Activated T-helper 2 cell treated with anti-CD3 and anti-CD28 coated beads, Interferon-gamma antibody, Interleukin-2, Interleukin-4, amounts not matched to agents 10 μg/mL and 5 μg/mL and 100 μg/mL, durations not matched to agents 14 hours and 24 hours and 36 hours (primary cell): ENCODE measurements at places on chromosomes 12 and 14. TPM values are rescaled to one million over a fixed set of nuclear protein-coding genes. Genes with fewer than 3 reads are reported as not detected.

The MGST1 gene
- total RNA-seq = 1.4 and 1.8 TPM in 2 replicates

The RNFT2 gene
- total RNA-seq = 11.0 and 14.4 TPM in 2 replicates

The PLA2G1B gene
- total RNA-seq = not detected in 2 replicates

The RNASE2 gene
- total RNA-seq = not detected in 2 replicates

The NPFF gene
- total RNA-seq = not detected in 2 replicates

DNA sequence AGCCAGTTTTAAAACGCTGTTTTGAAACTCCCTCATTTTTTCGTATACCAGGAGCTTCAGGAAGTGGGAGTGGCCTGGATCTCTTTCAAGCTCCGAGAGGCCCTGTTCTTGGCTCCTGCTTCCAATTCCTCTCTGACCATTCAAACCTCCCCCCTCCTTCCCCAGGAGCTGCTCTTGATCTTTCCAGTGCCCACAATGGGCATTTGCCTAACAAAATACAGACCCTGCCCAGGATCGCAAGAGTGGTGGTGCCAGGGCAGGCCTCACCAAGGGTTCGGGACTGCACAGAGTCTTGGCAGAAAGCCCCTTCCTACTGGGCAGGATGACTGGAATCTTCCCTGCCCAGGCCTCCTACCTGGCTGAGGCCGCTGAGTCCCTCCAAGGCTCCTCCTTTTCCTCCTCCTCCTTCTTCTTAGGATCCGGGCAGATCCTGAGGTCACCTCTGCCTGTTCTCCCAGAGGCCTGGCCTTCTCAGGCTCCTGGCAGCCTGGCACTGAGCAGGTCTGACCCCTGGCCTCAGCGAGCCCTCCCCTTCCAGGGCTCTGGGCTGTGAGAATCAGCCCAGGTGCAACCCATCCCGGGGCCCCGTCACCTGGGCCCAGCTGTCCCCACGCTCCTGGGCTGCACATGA is 46.9 kb upstream of the NOS1 start:
- H3K4me1 ChIP-seq = no peaks in the 10 kb centered on the region
- H3K27me3 ChIP-seq = no peaks in the 10 kb centered on the region
- no peak for DNase-seq
- no peak overlapping the region for H3K4me3 ChIP-seq

DNA sequence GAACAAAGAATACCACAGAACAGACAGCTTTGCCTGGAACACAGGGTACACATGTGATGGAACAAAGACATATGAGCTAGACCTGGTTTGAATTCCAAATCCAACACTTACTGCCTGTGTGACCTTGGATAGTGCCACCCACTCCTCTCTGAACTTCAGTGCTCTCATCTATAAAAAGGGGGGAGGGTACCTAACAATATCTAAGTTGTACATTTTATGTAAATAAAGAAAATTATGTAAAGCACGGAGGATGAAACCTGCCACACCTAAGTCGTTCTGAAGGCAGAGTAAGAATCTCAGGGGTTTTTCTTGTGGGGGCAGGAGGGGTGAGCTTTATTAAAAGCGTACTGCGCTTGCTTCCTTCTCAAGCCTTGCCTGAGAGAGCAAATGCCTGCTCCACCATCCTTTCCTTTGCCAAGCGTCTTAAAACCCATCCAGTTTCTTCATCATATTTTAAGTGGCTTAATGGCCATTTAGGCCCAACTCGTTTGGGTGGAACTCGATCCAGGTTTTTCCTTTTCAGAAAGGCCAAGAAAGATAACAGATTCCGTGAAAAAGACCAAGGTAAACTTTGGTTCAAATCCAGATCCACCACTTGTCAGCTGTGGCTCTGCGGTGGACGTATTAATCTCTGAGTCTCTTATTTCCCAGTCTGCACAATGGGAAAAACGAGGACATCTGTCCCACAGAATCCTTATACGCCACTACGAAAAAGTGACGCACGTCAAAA is 946 bp downstream of the DDX24 start:
- H3K4me1 ChIP-seq = peaks cover 51% of the 10 kb centered on the region
- peak overlapping the region; percentile 100 for H3K27ac ChIP-seq
- peaks cover 69% of the 10 kb centered on the region for H3K36me3 ChIP-seq
- no peaks in the 10 kb centered on the region for H3K27me3 ChIP-seq
- DNase-seq = no peak

DNA sequence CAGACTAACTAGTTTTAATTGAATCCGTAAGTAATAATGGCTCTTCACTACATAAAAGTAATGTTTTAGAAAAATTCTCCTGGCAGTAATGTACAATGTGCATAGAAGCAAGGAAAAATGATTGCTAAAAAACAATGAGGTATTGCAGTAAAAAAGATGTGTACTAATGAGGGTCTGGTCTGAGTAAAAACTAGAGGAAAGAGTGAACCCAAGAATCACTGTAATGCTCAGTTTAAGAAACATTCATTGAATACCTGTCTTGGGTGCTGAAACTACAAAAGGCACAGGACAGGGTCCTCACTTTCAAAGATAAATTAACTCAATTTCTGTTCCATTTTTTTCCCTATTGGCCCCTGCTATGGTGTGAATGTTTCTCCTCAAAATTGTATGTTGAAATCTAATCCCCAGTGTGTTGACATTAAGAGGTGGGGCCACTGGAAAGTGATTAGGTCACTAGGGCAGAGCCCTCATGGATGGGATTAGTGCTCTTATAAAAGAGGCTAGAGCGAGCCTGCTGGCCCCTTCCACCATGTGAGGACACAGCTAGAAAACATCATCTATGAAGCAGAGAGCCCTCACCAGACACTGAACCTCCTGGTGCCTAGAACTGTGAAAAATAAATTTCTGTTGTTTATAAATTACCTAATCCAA is 51.6 kb downstream of the RPS6KA5 start:
- H3K4me1 ChIP-seq = peaks cover 33% of the 10 kb centered on the region
- H3K4me3 ChIP-seq = no peak overlapping the region
- H3K27me3 ChIP-seq = no peaks in the 10 kb centered on the region
- no peak overlapping the region for H3K27ac ChIP-seq
- H3K36me3 ChIP-seq = peaks cover 21% of the 10 kb centered on the region
- DNase-seq = no peak

GRCh38 chr14:98466807-98467206 is 805.2 kb downstream of the BCL11B start:
- H3K4me3 ChIP-seq = no peak overlapping the region
- H3K36me3 ChIP-seq = no peaks in the 10 kb centered on the region
- H3K4me1 ChIP-seq = no peaks in the 10 kb centered on the region
- no peak for DNase-seq

GRCh38 chr12:104182144-104182543 is 33.4 kb upstream of the TXNRD1 start:
- no peak overlapping the region for H3K27ac ChIP-seq
- no peak overlapping the region for H3K4me3 ChIP-seq
- no peak for DNase-seq
- H3K36me3 ChIP-seq = no peaks in the 10 kb centered on the region
- H3K4me1 ChIP-seq = peaks cover 13% of the 10 kb centered on the region
- H3K27me3 ChIP-seq = no peaks in the 10 kb centered on the region

DNA sequence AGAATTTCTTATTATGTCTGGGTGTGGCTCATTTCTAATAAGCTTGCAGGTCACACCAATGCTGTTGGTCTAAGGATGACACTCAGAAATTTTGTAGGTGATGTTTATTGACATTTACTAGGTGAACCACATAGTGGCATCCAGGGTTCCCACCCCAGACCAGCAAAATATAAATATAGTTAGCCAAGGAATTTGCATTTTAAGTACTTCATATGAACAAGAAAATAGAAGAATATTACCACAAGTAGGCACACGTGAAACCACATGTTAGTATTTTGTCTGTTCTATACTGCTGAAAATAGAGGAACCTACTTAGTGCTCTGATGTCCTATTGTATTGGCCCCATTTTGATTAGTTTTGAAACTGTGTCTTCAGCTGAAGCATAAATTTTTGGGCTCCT is 71.1 kb downstream of the USP15 start:
- peaks cover 61% of the 10 kb centered on the region for H3K36me3 ChIP-seq
- no peaks in the 10 kb centered on the region for H3K27me3 ChIP-seq
- no peak overlapping the region for H3K27ac ChIP-seq
- no peak for DNase-seq

- no peak overlapping the region for H3K4me3 ChIP-seq
- H3K4me1 ChIP-seq = no peaks in the 10 kb centered on the region
- H3K27ac ChIP-seq = no peak overlapping the region
- no peaks in the 10 kb centered on the region for H3K36me3 ChIP-seq
Measured at GRCh38 chr12:65685514-65685913, 138.8 kb upstream of the HMGA2 start.

GRCh38 chr12:108191086-108191485 is 62.0 kb downstream of the WSCD2 start:
- no peaks in the 10 kb centered on the region for H3K36me3 ChIP-seq
- no peaks in the 10 kb centered on the region for H3K4me1 ChIP-seq
